ENCODE measurements at places on chromosomes 1 and 21.

DNA sequence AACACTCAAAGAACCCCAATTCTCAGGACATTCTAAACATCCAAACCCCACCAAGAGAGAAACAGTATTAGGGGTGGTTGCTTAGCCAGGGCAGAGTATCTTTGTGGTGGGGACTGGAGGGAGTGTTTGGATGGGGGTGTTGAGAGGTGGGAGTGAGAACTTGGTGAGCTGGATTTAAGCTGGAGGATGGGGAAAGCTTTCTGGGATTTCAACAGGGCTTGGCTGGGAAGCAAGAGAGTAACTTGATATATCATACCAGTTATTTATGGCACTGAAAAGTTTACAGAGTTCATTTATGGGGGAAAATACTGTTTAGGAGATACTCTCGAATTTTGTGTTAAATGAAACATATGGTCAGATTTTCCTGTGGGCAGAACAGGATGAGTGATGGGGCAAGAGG, 6.8 kb upstream of the CNIH3 start:
- no peak for DNase-seq

DNA sequence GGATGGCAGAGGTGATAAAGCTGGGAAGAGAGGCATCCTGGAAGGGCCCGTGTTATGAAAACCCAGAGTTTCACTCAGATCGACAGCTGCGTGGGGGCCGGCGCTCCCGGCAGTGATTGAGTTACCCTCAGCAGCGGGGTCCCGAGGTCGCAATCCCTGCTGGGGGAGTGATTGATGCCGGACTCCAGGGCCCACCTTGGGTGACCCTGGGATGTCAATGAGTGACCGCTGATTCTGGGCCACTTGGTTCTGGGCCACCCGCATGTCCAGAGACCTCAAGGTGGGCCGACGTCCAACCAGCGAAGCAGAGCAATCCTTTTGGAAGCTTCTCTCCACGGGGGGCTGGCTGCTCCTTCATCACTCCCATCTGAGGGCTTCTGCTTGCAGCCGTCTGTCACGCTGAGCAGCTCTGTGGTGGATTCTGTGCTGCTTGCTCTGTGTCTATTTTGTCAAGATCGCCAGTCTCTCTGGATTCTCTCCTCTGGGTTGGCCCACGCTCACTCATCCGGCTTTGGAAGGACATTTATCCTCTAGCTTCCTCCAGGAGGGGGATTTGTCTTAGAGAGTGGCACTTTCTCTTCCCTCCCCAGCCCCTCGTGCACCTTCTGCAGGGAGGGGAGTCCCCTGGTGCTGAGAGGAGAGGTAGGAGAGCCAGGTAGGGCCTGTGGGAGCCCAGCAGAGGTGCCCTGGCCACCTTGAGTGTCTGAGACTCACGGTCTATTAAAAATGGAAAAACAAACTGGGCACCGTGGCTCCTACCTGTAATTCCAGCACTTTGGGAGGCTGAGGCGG, 110.9 kb upstream of the C1orf174 start:
- DNase-seq = no peak

DNA sequence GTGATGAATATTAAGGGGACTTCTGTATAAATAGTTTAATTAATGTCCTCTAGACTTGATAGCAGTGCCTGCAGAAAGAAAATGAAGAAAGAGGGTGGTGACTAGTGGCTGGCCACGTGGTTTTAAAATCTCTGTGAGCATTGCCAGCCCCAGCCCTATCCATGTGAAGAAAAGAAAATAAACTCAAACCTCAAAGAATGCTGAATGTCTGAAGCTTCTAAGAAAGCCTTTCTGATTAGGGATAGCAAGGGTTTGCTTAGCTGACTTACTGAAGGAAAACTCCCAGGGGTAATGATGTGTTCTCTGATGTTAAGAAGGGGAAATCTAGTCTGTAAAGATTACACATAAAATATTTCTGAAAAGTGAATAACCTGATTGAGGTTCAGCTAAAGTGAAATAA, 31.8 kb downstream of the ADGRL2 start:
- no peak for DNase-seq

DNA sequence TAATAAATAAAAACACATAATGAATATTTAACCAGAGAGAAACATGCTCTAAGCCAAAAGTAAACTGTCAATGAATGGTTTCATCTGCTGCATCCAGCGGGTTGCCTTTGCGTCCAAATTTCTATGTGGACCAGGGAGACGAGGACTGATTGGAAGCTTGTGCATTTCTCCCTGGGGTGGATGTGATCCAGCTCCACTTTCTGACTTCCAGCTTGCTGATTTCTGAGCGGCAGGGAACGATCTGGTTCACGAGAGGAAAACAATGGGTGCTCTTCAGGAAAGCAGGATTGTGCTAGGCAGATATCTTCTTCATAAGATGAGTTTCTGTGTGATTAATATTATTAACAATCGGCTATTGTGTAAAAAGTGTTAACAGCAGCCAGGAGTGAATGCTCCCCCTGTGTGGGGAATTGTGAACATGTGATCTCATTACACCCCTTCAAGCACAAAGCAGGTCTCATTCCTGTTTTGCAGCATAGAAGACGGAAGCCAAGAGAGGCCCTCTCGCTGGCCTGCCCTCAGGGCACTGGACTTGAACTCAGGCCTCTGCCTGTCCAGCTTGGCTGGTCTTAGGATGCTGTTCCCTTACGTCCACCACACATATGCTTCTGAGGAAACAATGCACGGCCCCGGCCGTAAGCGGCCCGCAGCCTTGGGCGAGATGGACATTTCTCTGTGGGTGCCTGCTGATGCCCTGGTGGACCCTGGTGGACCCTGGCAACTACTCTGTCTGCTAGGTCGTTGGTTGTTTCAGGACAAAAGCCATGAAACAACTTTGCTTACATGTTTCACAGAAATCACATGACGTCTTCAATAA, 183.4 kb upstream of the C1orf174 start:
- no peak for DNase-seq

- no peak for DNase-seq
Observed at GRCh38 chr1:196393742-196394141, 214.5 kb downstream of the KCNT2 start.

GRCh38 chr21:40827509-40827908, 19.4 kb downstream of the DSCAM start:
- no peak for DNase-seq

DNA sequence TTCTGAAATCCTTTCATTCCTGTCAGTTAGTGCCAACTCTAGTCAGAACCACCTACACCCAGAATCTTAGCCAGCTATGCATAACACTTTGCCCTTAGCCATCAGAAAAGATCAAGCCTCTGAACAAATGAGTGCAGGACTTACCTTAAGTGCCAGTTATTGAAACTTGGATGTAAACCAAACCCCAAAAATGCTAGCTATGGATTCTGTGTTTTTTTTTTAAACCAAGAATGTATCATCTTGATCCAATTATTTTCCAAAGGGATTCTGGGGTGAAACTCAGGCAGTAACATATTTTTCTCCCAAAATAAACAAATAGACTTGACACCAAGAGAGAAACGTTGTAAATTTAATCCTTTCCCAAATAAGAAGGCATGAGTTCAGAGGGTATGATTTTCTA, 538.6 kb upstream of the ADAMTS5 start:
- DNase-seq = no peak

GRCh38 chr21:37751268-37751975, 164.8 kb downstream of the KCNJ6 start:
- no peak for DNase-seq

GRCh38 chr1:234725177-234726132, 115.5 kb upstream of the IRF2BP2 start:
- DNase-seq = peak; percentile 62

GRCh38 chr1:223780318-223780717, 65.4 kb downstream of the TP53BP2 start:
- no peak for DNase-seq

DNA sequence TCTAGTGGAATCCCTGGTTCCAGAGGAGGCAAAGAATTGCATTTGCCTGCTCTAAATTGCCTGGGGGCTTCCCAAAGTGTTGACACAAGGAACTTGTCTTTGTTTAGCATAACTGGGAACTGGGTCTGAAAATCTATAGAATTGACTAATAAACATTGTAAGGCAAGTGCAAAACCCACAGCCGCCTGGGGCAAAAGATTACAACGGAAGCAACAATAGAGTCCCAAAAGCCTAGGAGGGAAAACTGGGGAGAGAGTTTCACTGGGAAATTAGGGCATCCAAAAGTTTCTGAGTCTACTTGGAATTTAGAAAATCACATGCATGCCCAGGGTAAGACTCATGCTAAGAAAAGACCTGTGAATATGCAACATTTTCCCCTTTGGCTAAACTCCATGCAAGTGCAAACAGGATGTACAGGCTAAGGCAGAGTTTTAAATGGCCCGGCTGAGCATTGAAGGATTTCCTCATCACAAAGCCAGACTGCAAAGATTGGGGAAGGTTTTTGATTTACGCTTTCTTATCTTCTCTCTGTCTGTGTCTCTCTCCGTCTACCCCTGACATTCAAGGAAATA, 725.3 kb upstream of the NCAM2 start:
- no peak for DNase-seq

- DNase-seq = no peak
Observed at GRCh38 chr1:8396786-8397406, 79.0 kb downstream of the SLC45A1 start.

DNA sequence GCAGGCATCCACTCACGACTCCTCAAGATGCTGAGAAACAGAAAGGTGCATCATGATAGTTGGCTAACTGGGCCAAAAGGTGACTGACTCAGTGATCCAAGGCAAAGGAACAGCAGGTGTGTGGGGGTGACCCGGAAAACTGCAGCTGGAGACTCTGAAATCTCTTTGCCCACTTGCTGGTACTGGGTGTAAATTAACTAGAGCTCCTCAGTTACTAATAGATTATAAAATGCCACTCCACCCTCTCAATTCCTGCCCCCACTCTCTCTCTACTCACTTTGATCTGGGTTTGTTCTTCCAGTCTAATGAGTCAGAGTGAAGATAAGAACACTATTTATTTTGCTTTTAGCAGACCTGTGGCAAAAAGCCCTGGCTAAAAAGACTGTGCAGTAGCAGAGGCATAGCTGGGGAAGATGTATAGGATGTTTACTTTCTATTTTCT, 7.2 kb upstream of the PIGC start:
- DNase-seq = no peak

GRCh38 chr1:42835422-42835821, 11.0 kb upstream of the ZNF691 start:
- no peak for DNase-seq

DNA sequence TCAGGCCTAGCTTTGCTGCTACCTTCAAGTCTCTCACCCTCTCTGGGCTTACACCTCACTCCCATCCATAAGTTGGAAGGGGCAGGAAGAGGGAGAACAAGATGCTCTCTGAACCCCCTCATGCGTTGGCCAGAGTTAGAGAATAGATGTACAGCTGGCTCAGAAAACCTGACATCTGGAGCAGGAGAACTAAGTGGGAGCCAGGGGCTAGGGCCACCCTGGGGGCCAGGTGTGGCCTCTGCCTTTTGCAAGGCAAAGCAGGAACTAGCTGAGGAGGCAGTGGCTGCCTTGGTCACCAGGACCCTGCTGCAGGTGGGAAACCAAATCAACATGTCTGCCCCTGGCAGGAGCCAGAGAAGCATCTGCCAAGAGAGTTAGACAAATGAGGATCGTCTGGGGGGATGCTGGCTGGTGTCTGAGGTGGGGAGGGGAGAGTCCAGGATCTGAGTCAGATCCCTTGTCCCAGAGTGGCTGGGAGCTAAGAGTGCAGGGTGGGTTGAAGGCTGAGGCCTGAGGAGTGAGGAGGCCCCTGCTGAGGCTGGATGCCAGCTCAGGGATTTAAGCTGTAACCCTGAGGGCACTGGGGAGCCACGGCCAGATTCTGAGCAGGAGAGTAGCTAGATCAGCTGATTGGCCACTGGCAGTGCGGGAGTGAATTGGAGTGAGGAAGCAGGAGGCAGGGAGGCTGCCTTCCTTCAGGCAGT, 115.0 kb downstream of the EPHB2 start:
- DNase-seq = no peak

DNA sequence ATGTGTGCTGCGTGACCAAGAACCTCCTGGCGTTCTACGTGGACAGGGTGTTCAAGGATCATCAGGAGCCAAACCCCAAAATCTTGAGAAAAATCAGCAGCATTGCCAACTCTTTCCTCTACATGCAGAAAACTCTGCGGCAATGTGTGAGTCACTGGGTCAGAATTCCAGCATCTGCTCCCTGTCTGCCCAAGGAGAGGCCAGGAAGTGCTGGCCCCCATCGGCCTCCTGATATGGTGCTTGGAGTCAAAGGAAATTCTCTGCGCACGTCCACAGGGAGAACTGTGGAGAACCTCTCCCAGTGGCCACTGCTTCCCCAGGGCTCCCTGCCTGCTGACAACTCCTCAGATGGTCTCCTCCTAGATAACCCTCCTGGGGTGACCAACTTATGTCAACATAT, 25.6 kb upstream of the IL20 start:
- no peak for DNase-seq

DNA sequence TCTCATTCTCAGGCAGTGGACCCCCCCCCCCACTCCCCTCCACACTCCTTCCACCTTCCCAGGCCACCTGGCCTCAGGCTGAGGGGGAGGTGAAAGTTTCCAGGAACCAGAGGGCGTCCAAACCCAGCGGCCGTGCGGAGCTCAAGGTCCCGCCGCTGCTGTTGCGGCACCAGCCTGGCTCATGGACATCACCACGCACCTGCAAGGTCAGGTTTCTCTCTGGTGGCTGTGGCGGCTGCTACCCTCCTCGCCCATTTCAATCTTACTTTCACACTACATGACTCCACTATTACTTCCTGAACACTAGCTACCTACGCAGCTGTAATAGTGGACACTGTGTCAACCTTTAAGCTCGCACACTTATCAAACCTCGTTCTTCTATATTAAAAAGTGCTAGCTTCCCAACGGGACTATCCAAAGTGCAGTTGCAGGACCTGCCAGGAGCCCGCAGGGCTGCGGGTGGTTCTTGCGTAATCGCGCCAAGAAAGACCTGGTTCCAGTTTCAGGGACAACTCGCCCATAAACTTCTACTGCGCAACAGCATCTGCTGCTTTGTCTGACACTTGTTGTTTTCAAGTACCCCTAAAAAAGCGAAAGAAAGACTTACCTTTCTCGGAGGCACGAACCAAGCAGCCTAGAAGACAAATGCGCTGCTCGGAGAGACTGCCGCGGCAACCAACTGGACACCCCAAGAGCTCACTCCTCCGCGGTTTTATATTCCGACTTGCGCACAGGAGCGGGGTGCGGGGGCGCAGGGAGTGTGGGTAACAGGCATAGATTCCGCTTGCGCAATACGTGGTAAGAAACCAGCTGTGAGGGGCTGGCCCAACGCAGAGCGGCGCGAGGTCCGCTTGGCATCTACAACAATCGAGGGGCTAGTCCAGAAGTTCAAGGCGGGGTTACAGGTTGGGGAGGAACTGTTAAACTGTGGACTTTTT, at the start of gene DIRAS3:
DIRAS3 (minus strand) TSS at position 687 of the 938 bp plus-strand sequence. CDS start 3,330 bp downstream, outside the sequence.
- no peak for DNase-seq

- no peak for DNase-seq
Observed at GRCh38 chr1:96400089-96400488, 321.5 kb upstream of the PTBP2 start.

All from stimulated activated naive CD4-positive, alpha-beta T cell (primary cell).